ENCODE measurements at places on chromosomes 12 and 14.

- DNase-seq: no peak
Observed at GRCh38 chr12:120817559-120818330, 86.4 kb downstream of the SPPL3 start.

GRCh38 chr14:95157327-95158189 is at the start of gene DICER1:
DICER1 (minus strand) TSS chr14:95157529; CDS start chr14:95133458, 24,071 bp downstream.
- DNase-seq: peak; percentile 96

DNA sequence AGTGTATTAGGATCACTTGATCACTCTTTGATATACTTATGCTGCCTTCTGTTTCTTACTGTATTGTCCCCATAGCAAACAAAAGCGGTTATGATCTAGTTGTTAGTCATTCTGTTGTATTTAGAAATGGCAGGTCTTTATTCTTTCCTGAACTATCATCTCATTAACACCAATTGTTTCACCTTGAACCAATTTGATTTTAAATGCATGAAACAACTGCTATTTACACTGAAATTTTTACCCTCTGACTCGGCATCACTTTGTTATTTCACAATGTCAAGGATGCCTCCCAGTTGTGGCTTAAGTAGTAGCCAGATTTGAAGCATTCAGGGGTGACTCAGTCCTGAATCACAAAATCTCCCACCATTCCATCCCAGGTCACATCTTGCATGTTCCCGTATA is 303.5 kb downstream of the EGLN3 start:
- no peak for DNase-seq

DNA sequence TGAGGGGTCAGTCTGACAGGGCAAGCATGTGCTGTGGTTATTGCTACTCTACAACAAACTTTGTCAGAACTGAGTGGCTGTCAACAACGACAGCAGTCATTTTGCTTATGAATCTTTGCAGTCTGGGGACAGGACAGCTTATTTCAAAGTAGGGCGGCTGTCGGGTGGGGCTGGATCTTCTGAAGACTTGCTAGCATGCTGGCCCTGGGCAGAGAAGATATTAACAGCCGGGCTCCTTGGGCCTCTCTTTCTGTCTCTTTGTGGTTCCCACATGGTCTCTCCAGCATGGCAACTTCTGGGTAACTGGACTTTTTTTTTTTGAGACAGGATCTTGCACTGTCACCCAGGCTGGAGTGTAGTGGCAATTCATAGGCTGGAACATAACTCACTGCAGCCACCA is 33.9 kb upstream of the ALDH2 start:
- DNase-seq: no peak

- no peak for DNase-seq
Observed at GRCh38 chr14:95125221-95125620, 32.1 kb downstream of the DICER1 start.

- no peak for DNase-seq
Observed at GRCh38 chr14:100428727-100429126, 105.6 kb downstream of the SLC25A47 start.

GRCh38 chr12:123987022-123987421 is 14.0 kb downstream of the ZNF664 start:
- DNase-seq: no peak

- DNase-seq: no peak
Observed at GRCh38 chr12:65670775-65671174, 153.5 kb upstream of the HMGA2 start.

DNA sequence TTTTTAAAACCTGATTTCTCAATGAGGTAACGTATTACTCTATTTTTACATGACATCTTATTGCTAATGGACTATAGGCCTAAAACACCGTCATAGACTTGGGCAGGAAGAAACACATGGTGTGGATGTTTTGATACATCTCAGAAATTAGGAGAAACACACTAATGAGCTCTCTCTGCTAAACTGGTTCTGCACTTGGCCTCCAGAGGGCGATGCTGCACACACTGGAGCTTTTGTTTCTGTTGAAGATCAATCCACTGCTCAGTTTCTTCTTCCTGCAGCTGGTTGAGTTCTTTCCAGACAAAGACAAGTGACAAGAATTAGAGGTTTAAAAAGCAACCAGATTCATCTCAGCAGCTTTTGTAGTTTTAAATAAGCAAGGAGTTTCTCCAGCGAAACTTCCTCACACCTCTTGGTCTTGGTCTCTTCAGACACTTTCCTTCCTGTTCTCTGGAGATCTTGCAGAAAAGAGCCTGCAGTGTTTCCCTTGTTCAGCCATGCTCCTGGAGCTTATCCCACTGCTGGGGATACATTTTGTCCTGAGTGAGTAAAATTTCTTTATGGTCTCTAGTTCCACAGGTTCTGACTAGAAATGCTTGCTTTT is 178.5 kb upstream of the OR4E1 start:
- peak; percentile 71 for DNase-seq

Measured in activated CD8-positive, alpha-beta memory T cell treated with anti-CD3 and anti-CD28 coated beads, Interleukin-2, amount 50 U/mL, for 4 hours (primary cell).